ENCODE measurements at places on chromosomes 11 and 22. TPM values are rescaled to one million over a fixed set of nuclear protein-coding genes. Genes with fewer than 3 reads are reported as not detected.

DNA sequence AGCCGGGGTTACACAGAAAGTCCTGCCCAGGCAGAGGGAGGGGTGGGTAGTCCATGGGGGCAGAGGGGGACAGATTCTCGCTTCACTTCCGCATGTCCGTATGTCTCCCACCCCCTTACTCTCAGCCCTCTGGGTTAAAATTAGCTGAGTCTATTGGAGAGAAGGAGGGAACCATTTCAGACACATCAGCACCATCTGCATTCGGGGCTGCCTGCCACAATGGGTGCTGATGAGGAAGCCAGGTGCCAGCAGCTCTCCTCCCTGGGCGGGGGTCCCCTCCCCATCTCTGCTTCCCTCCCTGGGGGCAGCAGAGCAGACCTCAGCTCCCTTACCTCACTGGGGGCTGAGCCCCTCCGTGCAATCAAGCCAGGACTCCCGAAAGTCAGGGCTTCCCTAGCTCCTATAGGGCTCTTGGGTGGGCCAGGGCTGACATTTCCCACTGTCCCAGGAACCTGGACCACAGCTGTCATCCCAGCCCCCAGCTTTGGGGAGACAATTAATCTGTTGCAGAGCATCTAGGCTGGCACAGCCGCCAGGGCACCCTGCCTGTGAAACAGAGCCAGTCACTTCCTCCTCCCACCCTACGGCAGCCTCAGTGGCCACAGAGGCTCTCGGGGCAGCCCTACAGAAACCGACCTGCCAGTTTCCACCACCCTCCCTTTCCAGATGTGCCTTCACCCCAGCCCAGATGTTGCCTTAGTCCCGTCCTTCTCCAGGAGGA lies 67.3 kb downstream of the PDE2A start:
- DNase-seq, result no peak

- no peak for DNase-seq
Measured at GRCh38 chr11:47033439-47033838, 96.9 kb downstream of the CSTPP1 start.

DNA sequence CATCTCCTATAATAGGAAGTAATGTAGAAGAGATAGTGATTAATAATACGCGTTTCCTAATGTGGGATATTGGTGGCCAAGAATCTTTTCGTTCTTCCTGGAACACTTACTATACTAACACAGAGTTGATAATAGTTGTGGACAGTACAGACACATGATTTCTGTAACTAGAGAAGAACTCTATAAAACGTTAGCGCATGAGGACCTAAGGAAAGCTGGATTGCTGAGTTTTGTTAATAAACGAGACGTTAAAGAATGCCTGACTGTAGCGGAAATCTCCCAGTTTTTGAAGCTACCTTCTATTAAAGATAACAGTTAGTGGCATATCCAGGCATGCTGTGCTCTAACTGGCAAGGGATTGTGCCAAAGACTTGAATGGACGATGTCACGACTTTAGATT lies 83.3 kb downstream of the GGT1 start:
- no peak for DNase-seq

HINFP gene
- 30.8 TPM for polyA plus RNA-seq

OR56A5 gene
- polyA plus RNA-seq, result not detected

CCDC88B gene
- polyA plus RNA-seq, result 3.7 TPM

DNA sequence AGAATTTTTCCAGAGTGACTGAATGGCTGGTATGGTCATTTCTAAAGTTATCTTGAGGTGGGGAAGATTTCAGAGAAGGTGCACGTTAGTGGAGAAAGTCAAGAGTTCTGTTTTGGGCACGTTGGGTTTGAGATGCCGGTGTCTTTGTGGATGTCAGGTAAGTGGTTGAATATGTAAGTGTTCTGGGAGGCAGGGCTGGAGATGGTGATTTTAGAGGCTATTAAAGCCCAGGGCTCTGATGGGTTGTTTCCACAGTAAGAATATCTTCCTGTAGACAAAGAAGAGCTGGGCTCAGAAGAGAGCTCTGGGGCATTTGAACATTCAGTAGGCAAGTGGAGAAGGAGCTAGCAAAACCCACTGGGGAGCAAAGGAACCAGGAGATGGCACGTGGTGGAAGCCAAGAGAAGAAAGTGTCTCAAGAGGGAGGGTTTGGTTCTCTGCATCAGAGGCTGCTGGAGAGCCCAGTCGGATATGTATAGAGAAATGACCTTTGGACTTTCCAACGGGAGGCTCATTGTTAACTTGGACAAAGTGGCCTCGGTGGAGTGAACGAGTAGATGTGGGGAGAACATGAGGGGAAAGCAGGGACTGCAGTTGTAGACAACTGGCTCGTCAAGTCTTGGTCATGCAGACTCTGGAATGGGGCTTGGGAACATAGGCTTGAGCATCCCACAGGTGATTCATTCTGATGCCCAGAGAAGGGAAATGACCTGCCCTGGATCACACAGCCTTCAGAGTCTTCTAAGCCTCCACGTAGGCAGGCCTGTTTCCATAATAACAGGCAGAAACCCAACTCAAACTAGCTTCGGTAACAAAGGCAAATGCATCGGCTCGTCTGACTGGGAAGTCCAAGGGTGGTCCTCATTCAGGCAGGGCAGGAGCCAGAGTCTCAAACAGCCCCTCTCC lies 98.4 kb upstream of the PARVA start:
- no peak for DNase-seq

DNA sequence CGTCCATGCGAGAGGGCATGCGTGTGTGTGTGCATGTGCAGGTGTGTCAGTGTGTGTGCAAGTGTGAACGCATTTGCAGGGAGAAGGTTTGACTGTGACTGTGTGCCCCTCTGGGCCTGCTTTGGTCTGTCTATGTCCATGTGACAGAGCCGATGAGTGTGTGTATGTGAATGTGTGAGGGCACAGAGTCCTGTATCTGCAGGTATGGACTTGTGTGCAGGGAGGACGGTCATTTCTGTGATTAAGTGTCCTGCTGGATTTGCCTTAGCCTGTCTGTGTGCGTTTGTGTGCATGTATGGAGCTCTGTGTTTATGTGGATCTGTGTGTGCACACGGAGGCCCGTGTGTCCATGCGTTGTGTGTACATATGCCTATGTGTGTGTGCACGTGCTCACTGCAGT lies 5.4 kb downstream of the EMID1 start:
- DNase-seq, result no peak

DNA sequence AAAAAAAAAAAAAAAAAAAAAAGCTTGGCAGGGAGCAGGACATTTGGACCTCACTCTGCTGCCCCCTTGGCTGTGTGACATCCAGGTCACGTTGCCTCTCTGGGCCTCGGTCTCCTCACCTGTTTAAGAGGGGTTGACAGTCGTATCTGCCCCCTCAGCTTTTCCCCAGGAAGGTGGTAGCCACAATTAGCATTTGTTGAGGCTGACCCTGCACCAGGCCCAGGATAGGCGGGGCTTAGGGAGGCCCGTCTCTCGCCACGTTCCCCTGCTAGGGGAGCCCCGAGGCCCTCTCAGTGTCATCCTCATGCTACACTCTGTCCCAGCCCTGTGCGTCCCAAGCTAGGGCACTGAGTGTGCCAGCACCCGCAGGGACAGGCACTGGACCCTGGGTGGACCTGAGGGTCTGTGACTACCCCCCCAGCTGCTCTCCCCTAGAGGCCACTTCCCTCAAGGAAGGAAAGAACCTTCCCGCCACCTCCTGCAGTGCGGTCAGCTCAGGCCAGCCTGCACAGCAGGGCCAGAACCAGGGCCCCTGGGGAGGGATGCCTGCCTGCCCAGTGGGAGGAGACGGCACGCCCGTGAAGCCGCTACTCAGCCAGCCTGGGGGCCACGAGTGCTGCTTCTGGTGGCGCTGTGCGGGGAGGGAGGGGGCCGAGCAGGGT lies 38.5 kb upstream of the PPARA start:
- DNase-seq, result no peak

DNA sequence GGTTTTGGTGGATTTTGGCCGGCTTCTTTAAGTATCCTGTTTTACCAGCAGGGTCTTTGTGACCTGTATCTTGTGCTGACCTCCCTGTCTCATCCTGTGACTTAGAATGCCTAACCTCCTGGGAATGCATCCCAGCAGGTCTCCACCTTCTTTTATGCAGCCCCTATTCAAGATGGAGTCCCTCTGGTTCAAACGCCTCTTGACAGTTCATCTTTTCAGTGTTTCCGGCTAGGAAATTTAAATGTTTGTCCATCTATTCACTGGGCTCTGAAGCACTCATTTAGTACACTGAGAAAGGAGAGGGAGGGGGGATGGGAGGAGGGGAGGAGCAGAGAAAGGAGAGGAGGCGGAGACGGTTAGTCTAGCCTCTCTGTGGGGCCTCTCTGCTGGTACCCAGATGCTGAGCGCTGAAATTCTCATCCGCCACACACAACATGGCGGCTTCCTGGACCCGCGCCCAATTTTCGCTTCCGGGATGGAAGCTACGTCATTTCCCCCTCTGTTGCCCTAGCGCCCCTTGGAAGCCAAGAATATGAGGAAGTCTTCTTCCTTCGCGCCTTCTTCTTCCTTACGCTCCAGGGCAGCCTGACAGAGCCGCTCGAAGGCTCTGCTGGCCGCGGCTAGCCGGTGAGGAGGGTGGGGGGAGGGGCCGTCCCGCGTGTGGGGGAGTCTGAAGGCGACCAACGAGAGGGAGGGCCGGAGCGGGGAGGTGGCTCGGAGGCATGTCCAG lies 69.0 kb upstream of the SYT13 start:
- peak; percentile 47 for DNase-seq

- DNase-seq, result no peak
Measured at GRCh38 chr11:76291576-76292526, 85.5 kb upstream of the WNT11 start.

- DNase-seq, result peak; percentile 9
Measured at GRCh38 chr11:116563028-116563711, 209.6 kb downstream of the BUD13 start.

- DNase-seq, result no peak
Measured at GRCh38 chr11:84905411-84905810, 721.7 kb downstream of the DLG2 start.

DNA sequence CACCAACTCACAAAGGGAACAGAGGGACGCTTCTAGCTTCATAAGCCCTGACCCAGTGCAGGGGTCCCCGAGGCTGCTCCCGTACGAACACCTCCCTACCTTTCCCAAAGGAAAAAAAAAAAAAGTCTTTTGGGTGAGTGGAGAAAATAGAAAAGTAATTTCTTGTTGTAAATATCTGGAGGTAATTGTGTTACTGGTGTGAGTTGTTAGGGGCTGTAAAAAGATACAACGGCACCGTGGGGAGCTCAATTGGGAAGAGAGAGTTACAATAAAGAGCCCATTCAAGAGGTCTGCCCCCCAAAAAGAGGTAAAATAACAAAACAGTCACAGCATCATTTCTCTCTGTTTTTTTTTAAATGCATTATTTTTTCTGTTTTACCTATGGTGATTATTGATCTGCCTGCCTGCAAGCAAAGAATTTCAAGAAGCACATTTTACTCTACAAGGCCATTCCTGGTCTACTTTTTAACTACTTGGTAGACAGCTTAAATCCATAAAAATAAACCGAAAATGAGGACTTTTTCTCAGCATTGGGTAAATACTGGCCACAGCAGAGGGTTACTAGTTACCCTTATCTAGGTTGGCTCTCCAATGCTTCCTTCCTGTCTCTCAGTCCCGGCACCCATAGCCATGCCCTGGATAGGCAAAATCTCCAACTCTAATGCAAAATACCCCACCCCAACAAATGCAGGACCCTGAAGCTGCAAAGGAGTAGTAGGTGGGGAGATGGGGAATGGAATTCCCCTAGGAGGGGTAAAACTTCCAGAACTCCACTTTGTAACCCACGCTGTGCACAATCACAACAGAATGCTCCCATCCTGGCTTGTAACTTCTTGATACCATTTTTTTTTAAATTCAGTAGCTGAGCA lies 3.1 kb downstream of the PAX6 start:
- no peak for DNase-seq

DNA sequence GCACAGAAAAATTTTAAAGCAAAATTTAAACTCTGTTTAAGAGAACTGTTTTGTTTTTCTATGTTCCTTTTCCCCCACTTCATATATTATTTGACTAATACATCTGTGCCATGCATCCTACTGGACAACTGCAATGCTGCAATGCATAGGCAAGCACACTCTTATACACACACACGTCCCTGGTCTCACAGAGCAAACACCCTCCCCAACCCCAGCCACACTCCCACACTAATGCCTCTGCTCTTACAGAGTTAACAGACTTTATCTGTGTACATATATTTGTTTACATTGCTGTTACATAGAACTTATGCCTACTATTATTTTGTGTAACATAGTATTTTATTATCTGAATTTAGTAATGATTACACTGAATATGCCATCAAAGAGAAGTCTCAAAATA lies 25.5 kb upstream of the CTSC start:
- no peak for DNase-seq

DKK3 gene
- 335 TPM for polyA plus RNA-seq

OR8D1 gene
- polyA plus RNA-seq, result not detected

DNA sequence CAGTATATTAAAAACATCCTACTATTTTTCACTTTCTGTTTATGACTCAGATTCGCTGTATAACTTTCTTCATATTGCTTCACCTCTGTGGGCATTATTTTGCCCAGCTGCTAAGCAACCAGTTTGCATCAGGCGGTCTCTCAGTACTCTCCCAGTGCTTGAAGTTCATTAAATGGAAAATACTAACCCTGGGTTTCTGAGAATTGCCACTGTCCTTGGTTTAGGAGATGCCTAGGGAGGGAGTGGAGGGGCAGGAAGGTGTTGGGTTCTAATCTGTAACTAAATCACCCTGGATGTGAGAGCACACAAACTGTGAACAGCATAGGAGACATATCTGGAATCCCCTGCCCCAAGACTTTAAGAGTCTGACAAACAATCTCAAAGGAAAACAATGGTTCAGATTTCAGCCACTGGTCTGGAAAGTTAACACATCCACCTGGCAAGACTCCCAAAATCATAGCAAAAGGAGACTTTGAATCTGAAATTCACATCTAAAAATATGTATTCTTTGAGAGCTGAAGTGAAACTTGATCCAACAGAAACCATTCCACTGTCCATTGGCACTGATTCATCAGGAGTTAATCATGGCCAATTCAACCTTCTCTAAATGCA lies 540.0 kb downstream of the SOX6 start:
- peak; percentile 24 for DNase-seq

PTPRCAP gene
- 3.6 TPM for polyA plus RNA-seq

GRCh38 chr11:122843281-122844141 lies 5.2 kb downstream of the CRTAM start:
- no peak for DNase-seq

DNA sequence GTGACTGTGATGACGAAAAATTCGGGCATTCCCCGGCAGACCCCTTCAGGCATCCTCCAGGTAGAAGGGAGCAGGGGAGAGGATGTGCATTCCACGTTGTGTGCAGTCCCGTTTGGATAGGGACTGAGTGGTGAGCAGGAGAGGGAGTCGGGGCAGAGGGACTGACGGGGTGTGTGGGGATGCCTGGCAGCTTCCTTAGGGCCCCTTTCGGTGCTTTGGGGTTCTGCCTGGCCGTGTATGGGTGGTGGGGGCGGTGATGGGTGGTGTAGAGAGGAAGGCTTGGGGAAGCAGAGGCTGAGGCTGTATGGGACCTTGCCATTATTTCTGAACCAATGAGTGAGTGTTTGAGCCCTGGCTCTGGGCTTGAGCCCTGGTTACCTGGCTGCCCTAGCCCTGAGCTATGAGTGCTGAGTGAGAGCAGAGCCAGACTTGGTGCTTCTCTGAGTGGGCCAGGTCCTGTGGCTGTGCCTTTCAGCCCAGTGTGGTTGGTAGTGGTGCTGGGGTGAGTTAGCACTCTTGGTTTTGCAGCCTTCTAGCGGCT lies 914 bp downstream of the INPPL1 start:
- DNase-seq, result no peak
